ENCODE measurements at places on chromosomes 7 and 10. TPM values are rescaled to one million over a fixed set of nuclear protein-coding genes. Genes with fewer than 3 reads are reported as not detected.
A peak's percentile ranks its signal among the peaks of the same experiment; 100 is the strongest.

DNA sequence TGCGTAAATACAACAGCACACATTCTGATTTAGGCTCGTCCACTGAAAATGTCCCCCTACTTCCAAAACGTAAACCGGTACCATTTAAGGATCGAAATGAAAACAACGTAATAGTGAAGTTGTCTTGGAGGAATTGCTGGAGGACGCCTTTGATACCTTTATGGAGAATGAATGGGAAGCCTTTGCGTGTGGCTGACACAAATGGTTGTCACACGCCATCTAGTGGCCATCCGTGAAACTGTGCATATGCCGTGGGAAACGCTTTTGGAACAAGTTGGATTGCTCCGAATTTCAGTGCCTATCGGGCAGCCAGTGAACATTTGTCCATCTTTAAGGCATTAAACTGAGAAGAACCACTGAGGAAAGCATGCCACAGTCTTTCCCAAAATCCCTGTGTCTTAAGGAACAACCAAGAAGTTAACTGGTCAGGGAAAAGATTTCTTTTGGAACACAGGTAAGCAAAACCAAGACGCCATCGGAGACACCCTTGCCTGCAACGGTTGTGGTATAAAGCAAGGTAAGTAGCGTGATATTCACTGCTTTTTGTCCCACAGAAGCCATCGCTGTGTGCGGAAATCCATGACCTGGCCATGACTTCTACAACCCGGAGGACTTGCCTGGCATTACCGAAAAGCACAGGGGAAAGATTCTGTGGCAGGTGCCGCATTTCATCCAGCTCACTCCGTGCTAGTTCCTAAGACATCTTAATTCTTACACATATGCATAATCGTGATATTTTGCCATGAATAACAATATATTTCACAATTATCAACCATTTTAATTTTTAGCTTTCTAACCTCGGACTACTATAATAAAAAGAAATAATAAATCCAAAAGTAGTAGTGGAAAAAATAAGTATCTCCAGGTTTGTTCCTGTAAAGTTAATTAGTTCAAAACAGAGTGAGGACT lies 100.6 kb downstream of the FAM204A start:
- H3K27me3 ChIP-seq: peaks cover 24% of the 10 kb centered on the region
- H3K27ac ChIP-seq: no peak overlapping the region
- DNase-seq: peak; percentile 39
- no peaks in the 10 kb centered on the region for H3K36me3 ChIP-seq
- H3K4me3 ChIP-seq: no peak overlapping the region

DNA sequence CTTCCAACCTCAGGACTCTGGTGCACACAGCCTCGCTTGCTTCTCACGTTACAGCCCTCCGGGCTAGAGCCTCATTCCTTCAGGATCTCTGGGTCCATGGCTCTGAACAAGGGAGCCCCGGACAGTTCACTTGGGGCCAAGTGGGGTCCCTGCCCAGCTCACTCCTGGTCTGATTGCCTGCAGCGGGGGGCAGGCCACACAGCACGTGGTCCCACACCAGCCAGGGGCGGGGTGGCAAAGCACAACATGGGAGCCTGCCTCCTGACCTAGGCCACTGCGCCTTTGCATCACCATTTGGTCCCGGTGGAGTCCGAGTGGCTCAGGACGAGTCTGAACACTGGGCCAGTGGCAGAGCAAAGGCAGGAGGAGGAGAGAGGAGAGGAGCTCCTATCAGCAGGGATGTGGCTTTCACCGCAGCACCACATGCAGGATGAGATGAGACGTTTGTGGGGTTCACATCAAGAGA lies 13.4 kb upstream of the CRYGN start:
- no peak overlapping the region for H3K27ac ChIP-seq
- H3K36me3 ChIP-seq: no peaks in the 10 kb centered on the region
- no peaks in the 10 kb centered on the region for H3K4me1 ChIP-seq
- no peaks in the 10 kb centered on the region for H3K27me3 ChIP-seq

GRCh38 chr10:132417257-132417910 lies 20.4 kb downstream of the PWWP2B start:
- H3K4me3 ChIP-seq: no peak overlapping the region
- no peaks in the 10 kb centered on the region for H3K27me3 ChIP-seq
- H3K4me1 ChIP-seq: peaks cover 14% of the 10 kb centered on the region
- H3K27ac ChIP-seq: no peak overlapping the region
- no peak for DNase-seq

DNA sequence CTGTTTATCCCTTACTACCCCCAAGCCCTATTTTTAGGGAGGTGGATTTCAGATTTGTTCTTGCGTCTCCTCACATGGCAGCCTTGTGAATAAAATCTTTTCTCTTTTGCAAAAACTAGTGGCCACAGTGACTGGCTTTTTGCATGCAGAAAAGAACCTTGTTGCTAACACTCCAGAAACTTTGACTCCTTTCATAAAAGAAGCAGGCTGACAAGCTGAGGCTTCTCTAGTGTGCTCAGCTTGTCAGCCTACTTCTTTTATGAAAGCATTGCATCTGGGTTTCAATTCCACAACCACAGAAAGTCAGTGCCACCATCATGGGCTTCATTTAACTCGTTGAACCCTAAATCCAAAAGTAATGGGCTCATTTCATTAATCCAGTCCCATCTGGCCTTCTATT lies 761.0 kb upstream of the COBL start:
- H3K4me1 ChIP-seq: no peaks in the 10 kb centered on the region
- H3K36me3 ChIP-seq: no peaks in the 10 kb centered on the region
- no peak overlapping the region for H3K27ac ChIP-seq
- no peaks in the 10 kb centered on the region for H3K27me3 ChIP-seq
- H3K4me3 ChIP-seq: no peak overlapping the region
- DNase-seq: no peak

GRCh38 chr7:74511345-74511744 lies 57.6 kb downstream of the GTF2IRD1 start:
- H3K36me3 ChIP-seq: peaks cover 2% of the 10 kb centered on the region
- no peaks in the 10 kb centered on the region for H3K27me3 ChIP-seq
- no peak overlapping the region for H3K27ac ChIP-seq
- H3K4me1 ChIP-seq: no peaks in the 10 kb centered on the region

SNX10 gene
- 5.4 TPM for total RNA-seq

- no peaks in the 10 kb centered on the region for H3K36me3 ChIP-seq
- H3K4me3 ChIP-seq: no peak overlapping the region
- H3K27me3 ChIP-seq: peaks cover 20% of the 10 kb centered on the region
- no peaks in the 10 kb centered on the region for H3K4me1 ChIP-seq
- no peak overlapping the region for H3K27ac ChIP-seq
Measured at GRCh38 chr10:127740596-127740995, 3.6 kb downstream of the FOXI2 start.

DOCK4 gene
- 31.4 TPM for total RNA-seq

DNA sequence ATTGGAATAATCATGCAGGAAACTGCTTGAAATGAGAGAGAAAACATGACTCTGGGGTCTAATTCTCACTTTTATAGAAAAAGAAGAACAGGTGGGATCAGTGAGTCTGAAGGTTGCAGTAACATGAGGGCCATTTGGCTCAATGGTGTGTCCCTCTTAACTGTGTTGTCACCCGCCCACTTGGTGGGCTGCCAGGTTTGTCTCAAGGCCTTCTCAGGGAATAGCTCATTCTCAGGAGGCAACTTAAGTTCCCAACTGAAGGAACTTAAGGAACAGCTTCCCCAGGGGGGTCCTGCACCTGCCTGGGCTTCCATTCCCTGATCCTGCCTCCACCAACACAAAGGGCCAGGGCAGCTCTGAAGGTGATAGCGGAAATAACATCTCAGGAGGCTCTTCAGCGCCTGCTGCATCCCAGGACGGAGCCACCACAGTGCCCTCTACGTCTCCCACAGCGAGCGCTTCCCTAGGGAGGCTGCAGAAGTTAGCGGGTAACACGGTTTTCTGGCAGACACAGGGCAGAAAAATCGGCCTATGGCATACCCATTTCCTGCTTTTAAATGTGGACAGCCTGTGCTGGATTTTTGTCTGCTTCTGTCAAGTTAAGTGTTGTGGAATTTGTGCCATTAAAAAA lies 88.8 kb downstream of the ZRANB1 start:
- H3K4me3 ChIP-seq: no peak overlapping the region
- DNase-seq: no peak
- H3K27ac ChIP-seq: no peak overlapping the region
- H3K27me3 ChIP-seq: no peaks in the 10 kb centered on the region
- H3K4me1 ChIP-seq: peaks cover 35% of the 10 kb centered on the region

BHLHA15 gene
- total RNA-seq: 0.57 TPM

ADRB1 gene
- 0.62 TPM for total RNA-seq

DNA sequence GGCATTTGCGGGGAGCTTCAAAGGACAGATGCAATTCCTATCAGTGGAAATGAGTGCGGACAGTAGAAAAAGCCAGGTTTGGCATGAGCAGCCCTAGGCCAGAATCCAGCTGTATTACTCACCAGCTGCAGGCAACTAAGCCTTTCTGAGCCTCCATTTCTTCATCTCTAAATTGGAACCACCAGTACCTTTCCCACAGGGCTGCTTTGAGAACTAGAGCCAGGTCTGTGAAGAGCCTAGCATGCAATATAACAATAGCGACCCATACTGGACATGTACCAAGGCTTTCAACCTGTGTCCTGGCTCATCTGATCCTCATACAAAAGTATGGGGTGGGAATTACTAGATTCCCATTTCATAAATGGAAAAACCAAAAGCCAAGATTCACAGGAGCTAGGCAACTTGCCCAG lies 101.0 kb downstream of the GSAP start:
- H3K36me3 ChIP-seq: no peaks in the 10 kb centered on the region
- no peak overlapping the region for H3K27ac ChIP-seq
- no peaks in the 10 kb centered on the region for H3K27me3 ChIP-seq
- H3K4me3 ChIP-seq: no peak overlapping the region

RBP3 gene
- total RNA-seq: not detected

- no peaks in the 10 kb centered on the region for H3K36me3 ChIP-seq
- H3K27ac ChIP-seq: no peak overlapping the region
- H3K4me1 ChIP-seq: no peaks in the 10 kb centered on the region
- no peak overlapping the region for H3K4me3 ChIP-seq
- no peak for DNase-seq
Measured at GRCh38 chr7:154862153-154862791, 140.7 kb downstream of the PAXIP1 start.

GRCh38 chr10:48255722-48256121 lies 18.8 kb downstream of the FRMPD2 start:
- no peak for DNase-seq
- no peaks in the 10 kb centered on the region for H3K27me3 ChIP-seq
- no peak overlapping the region for H3K4me3 ChIP-seq
- no peaks in the 10 kb centered on the region for H3K36me3 ChIP-seq

DNA sequence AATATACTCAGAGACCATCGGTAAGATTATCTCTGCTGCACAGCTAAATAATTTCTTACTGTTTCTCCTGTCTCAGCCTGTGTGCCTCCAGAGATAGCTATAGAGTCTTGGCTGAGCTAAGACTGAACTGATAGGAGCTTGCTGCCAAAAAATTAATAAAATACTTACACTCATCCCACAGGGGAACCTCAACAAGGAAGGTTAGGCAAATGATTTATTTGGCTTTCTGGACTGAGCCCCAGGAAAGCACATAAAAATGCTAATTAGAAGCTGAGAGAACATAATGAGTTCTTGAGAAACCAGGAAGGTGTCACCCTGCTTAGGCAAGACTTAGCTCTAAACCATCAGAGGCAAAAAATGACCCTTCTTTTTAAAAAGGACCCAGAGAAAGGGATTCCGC lies 534.5 kb downstream of the TNS3 start:
- H3K4me1 ChIP-seq: no peaks in the 10 kb centered on the region
- no peak overlapping the region for H3K27ac ChIP-seq
- DNase-seq: peak; percentile 14
- H3K4me3 ChIP-seq: no peak overlapping the region

- no peak overlapping the region for H3K4me3 ChIP-seq
- no peak for DNase-seq
- no peaks in the 10 kb centered on the region for H3K36me3 ChIP-seq
- no peak overlapping the region for H3K27ac ChIP-seq
- H3K27me3 ChIP-seq: peaks cover 20% of the 10 kb centered on the region
Measured at GRCh38 chr7:155860461-155860839, 48.2 kb upstream of the SHH start.

DNA sequence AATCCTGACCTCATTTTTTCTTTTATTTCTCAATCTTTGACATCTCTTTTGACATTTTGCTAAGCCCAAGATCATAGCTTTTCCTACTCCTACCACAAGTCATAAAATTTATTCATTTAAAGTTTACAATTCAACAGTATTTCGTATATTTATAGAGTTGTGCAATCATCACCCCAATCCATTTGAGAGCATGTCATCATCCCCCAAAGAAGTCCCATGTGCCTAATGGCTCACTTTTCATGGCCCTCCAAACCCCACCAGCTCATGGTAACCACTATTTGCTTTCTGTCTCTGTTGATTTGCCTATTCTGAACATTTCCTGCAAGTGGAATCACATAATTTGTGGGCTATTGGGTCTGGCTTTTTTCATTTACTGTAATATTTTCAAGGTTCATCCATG lies 52.5 kb upstream of the GLI3 start:
- H3K27ac ChIP-seq: no peak overlapping the region
- H3K36me3 ChIP-seq: no peaks in the 10 kb centered on the region
- peaks cover 16% of the 10 kb centered on the region for H3K27me3 ChIP-seq
- no peak for DNase-seq

- no peaks in the 10 kb centered on the region for H3K27me3 ChIP-seq
- DNase-seq: no peak
- H3K36me3 ChIP-seq: no peaks in the 10 kb centered on the region
Measured at GRCh38 chr10:53469383-53469782, 696.8 kb upstream of the MBL2 start.

DNA sequence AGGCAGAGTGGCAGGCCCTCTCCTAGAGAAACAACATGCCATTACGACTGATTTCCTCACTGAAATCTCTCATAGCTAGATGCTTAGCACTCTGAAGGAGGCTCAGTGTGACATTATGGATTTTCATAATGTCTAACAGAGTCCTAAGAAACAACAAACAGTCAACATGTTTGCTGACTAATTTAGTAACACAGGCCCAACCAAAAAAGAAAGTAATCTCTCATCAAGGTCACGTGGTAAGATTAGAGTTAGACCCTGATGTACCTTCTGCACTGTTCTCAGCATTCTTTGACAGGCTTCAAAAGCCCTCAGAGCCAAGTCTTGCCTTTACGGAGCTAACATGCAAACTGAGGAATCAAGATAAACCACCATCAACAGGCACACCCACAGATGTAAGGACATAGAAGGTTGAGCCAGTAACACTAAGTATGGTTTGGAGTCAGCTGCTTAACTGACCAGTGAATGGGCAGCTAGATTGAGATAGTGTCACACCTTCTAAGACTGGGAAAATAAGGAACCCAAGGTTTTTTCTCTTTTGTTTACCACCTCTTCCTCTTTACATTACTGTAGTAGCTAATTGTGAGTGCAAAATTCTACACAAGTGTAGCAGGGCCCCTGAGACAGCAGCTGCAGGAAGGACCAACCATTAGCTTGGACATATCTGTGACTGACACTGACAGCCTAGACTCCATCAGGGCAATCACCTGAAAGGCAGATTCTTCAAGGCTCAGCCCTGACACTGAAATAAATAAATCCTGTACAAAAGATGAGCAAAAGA lies 15.3 kb upstream of the KCNIP2 start:
- H3K36me3 ChIP-seq: no peaks in the 10 kb centered on the region
- DNase-seq: no peak
- no peaks in the 10 kb centered on the region for H3K27me3 ChIP-seq
- H3K4me3 ChIP-seq: no peak overlapping the region
